Hematopoietic multipotent progenitor cell treated with erythropoietin and hydrocortisone succinate and interleukin-3 and kit ligand, for 15 days (in vitro differentiated cells): ENCODE measurements at places on chromosomes 4 and X.
A peak's percentile ranks its signal among the peaks of the same experiment; 100 is the strongest.

GRCh38 chr4:6730603-6731317, 14.8 kb downstream of the BLOC1S4 start:
- DNase-seq: peak; percentile 99

DNA sequence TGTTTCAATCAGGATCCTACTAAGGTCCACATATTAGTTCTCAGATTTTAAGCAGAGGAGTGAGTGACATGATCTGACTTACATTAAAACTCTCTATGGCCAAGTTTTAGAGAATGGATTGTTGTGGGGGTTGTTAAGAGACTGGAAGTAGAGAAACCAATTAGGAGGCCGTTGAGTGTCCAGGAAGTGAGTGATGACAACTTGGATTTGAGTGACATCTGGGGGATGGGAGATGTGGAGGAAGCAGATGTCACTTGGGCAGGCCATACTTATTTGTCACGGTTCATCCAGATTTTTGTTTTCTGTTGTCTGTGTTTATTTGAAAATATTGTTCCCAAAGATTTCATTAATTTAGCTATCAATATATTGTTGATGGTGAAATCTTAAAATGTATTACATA, 28.3 kb downstream of the ADD1 start:
- no peak for DNase-seq

DNA sequence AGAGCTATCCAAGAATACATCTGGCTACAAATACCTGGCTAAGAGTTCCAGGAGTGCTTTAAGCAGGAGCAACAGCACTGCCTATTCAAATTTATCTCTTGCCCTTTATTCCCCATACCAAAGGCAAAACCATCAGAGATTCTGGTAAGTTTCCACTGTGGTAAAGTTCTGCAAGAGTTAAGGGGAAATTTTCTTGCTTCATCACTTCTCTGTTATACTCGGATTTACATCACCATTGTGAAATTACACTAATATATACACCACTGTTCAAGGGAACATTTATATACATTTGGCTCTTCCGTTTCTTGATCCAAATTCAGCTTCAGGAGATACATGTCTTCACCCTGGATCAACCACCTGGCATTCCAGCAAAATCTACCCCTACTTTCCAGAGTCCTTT, 70.8 kb upstream of the PTPN13 start:
- no peak for DNase-seq

- DNase-seq: no peak
Measured at GRCh38 chr4:189162073-189162789, 778.4 kb upstream of the FRG1 start.

DNA sequence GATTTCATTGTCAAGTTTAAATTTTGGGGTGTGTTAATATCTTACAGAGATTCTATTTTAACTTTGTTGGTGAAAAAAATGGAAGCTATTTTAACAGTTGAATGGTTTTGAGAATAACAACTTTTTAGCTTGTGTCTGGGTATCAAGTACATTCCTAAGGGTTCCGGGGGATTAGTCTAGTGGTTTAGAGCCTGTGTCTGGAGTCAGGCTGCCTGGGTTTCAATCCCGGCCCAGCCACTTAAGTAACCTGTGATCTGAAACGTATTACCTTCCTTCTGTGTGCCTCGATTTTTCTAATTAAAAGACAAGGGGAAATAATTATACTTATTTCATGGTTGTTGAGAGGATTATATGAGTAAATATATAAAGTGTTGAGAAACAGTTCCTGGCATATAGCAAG, 288.6 kb upstream of the NR3C2 start:
- no peak for DNase-seq

DNA sequence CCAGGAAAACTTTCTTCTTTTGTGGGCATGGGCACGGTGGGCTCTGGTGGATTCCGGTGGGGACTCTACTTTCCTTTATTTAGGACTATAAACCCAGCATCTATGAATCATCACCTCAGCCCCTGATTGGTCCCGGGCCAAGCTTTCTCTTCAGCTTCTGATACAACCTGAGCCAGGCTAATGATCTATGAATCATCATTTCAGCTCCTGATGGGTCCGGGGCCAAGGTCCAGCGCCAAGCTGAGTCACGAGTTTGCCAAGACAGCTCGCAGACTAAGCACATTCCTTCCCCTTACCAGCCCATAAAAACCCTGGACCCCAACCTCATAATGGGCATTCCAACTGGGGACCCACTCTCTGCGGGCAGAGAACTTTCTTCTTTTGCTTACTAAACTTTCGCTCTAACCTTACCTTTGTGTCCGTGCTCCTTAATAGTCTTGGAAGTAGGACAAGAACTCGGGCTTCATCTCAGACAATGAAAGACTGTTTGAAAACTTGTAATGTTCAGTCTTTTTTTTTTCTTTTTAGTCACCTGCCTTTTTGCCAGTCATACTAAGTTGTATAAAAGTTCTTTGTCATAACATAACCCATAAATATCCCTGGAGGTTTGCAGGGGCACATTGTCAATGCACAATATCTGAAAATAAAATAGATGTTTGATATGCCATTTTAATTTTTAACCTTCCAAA, 904.9 kb upstream of the EPHA5 start:
- DNase-seq: no peak

GRCh38 chr4:111883557-111883999, 261.7 kb upstream of the FAM241A start:
- DNase-seq: no peak

DNA sequence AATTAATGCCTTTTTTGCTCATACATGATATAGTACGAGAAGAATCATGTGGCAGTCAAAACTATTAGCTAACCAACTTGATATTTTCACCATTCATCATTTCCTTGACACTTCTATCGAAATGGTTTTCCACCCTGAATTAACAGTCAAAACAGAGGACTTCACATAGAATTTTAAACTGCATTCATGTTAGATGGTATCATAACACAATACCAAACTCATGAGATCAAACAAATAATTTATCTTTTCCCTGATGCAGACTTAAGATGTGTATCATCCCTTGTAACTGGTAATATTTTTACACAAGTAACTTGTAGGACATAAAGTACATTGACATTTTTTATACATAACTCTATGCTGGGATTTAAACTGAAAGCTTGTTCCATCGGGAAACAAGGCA, 18.2 kb upstream of the ANTXR2 start:
- no peak for DNase-seq
